Suppressor macrophage (primary cell): ENCODE measurements at places on chromosomes 11 and 22.
A peak's percentile ranks its signal among the peaks of the same experiment; 100 is the strongest.

DNA sequence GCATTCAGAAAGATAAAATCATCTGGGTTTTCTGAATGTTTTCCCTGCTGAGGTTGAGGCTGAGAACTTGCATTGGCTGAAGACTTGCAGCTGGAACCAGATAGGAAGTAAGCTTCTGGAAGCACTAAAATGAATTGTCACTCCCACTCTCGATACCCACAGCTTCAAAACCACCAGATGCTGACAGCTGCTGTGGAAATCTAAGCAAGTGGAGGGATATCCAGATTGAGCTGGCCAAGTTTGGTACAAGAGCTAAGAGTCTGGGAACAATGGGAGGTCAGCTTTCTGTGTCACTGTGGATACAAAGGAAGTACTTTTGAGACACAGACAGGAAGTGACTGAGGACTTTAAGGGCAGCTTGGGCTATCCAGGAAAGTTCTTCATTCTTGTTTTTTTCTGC lies 51.3 kb upstream of the CD44 start:
- DNase-seq, result peak; percentile 62

GRCh38 chr11:72624496-72625201 lies 49.6 kb downstream of the PDE2A start:
- peak; percentile 86 for DNase-seq

- DNase-seq, result no peak
Observed at GRCh38 chr11:117588166-117588810, 208.7 kb downstream of the DSCAML1 start.

GRCh38 chr22:50246242-50247175 lies 1.7 kb upstream of the TUBGCP6 start:
- no peak for DNase-seq

- no peak for DNase-seq
Observed at GRCh38 chr11:1352696-1353382, 36.9 kb upstream of the BRSK2 start.

GRCh38 chr11:47127213-47127612 lies 49.5 kb downstream of the ARFGAP2 start:
- DNase-seq, result no peak

- no peak for DNase-seq
Observed at GRCh38 chr11:116368784-116369183, 404.0 kb downstream of the BUD13 start.

- DNase-seq, result no peak
Observed at GRCh38 chr11:20080032-20080685, 80.1 kb downstream of the DBX1 start.

DNA sequence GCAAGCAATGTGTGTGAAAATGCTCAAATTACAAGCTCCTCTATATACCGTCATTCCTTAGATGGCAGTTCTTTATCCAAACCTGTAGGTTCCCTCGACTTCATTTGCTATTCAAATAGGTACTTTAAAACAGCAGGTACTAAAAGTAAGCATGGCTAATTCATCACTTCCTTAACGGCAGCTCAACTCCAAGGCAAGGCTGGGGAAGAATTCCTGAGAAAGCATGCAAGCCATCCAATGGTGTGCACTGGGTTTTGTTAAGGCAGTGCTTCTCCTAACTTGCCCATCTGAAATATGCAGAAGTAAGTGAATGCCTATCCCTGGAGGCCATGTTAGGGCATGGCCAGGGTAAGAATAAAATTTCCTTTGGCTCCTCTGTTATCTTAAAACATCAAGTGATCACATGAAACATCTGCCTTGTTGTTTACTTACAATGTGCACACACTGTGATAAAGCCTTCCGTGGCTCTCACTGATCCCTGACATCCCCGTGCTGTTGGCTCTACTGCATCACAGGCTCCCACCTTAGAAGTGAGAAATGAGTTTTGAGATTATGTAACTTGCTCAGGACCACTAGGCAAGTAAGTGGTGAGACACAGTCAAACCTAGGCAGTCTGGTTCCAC lies 52.1 kb downstream of the SMCO4 start:
- DNase-seq, result no peak

DNA sequence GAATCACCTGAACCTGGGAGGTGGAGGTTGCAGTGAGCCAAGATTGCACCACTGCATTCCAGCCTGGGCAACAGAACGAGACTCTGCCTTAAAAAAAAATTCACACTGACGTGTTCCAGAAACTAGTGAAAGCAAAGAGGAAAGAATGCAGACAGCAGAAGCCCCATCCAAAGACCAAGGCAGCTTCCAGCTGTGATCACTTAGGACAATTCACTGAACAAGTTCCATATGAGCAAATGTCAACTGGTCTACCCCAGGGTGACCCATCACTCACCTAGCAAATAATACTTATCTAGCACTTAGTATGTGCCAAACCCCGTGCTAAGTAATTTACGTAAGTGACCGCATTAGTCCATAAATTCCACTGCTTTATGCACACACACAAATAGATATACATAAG lies 138.9 kb downstream of the LARGE1 start:
- no peak for DNase-seq

DNA sequence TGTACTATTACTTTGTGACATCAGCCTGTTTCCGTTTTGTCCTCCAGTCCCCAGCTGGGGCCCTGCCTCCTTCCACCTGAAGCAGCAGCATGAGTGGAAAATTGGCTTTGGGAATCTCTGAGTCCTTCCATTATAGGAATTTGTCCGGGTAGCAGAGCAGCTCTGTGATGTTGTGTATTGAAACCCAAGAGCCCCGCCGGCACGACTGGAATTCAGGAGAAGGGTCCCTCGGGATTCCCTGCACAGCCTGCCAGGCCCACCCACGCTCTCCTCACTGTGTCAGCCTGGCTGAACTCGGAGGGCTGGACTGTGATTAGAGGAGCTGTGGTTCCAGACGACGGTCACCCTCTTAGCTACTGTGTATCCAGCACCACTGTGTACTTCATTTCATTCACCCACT lies 18.8 kb upstream of the TSPAN18 start:
- no peak for DNase-seq

DNA sequence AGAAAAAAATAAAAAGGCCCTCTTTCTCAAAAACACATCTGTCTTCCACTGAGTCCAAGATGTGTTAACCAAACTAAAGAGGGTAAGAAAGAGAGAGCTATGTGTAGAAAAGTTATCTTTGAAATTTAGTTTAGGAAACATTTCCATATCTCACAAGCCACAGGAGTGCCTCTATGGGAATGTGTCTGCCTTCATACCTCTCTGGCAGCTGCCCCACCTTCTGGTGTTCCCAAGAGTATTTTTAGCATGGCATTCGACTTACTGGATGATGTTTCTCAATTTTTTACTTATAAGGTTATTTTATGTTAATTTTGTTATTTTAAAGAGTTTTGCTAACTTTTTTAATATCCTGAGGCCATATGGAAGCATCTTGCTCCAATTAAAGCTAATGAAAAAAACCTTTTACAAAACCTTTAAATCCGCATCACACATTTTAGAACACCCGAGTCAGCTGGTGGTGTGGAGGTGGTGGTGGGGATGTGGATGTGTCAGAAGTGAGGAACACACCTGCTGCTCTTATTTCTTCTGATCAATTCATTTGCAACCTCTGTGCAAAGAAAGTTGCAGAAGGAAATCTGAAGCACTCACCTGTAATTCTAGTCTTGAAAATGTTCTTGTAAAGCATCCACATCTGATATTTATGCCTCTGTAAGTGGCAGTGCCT lies 112.2 kb downstream of the NCAM1 start:
- DNase-seq, result no peak

DNA sequence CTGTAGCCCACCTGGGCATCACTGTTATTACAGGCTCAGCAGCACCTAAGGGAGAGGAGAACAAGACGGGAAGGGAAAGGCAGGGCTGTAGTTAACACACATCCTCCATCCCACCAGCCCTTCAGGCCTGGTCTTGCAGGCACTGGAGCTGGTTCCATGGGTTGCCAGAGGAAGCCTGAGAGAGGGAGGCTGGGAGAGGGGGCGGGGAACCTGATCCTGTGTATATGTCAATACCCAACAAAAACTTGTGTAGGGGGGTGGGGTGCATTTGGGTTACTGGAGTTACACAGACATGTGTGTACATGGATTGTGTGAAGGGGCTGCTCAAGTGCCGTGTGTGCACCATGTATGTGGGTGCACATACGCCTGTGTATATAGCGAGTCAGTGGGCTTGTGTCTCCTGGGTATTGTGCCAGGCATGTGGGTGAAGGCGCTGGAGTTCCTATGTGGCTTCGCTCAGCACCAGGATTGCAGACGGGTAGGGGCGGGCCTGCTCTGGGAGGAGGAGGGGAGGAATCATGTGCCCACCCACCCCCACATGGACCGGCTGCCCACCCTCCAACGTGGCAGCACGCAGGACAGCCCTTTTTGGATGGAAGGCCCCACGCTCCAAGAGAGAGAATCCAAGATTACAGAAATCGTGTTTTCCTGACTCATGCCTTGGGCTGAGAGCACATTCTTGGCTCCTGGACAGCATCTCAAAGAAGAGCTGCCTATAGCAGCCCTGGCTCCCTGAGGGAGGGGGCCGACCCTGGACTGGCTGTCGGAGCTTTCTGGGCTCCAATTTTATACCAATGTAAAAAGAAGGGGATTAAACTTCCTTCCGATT lies 4.2 kb upstream of the SERPINH1 start:
- no peak for DNase-seq

GRCh38 chr11:57586711-57587245 lies 10.7 kb upstream of the SERPING1 start:
- DNase-seq, result peak; percentile 3

DNA sequence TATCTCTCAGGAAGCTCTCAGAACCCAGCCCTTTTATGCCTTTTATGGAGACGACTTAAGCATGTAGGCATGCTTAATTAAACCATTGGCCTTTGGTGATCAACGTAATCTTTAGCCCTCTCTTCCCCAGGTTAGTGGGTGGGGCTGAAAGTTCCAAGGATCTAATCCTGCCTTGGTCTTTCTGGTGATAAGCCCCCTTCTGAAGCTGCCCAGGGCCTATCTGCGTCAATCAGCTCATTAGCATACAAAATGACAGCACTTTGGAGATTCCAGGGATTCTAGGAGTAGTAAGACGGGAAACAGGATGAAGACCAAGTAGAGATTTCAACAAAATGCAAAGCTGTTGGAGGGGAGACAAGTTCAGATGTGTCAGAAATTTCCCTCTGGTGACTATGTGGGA lies 3.1 kb downstream of the FAM118A start:
- DNase-seq, result no peak

- no peak for DNase-seq
Observed at GRCh38 chr22:20834206-20834605, 24.4 kb downstream of the PI4KA start.

DNA sequence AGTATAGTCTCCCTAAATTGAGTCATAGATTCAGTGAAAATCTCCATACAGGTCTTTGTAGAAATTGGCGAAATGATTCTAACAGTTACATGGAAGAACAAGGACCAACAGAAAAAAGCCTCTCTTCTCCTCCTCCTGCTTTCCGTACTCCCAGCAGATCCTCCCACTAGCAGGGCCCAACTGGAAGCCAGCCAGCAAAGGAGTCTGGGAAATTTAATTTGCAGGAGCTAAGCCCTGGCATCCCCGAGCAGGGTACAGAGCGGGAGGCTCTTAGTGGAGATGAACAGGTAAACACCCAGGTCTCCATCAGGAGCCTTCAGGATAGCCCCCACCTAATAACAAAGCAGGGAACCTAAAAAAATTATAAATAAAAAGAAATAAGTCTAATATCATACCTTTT lies 1473.8 kb downstream of the TBC1D22A start:
- DNase-seq, result no peak

- no peak for DNase-seq
Observed at GRCh38 chr22:29816980-29817379, 21.1 kb downstream of the ASCC2 start.

DNA sequence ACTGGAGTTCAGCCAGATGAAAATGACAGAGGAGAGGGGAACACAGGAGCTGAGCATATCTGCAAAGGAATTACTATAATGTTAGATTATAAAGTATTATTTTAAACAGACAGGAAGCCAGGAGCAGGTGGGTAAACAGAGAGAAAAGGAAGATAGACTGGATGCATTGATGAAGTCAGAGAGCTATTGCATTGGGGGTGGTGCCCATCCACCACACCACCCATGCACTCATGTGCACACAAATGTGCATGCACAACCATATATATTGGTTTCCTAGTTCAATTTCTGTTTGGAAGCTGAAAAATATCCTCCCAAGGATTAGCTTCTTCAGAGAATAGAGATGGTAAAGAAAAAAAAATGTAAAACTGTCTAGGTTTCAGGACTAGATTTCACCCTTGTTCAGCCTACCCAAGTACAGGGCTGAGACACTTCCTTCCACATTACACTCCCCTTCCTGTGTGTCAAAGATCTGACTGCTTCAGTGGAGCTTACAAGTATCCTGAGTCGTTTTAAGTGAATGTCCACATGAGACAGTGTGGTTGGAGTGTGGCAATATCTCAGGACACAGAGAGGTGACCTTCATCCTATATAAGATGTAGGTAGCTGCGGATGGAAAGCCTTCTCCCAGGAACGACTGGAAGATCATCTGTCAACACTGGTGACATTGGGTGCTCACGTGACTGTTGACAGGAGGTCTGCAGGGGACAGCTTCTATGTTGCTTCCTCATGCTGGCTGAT lies 12.2 kb upstream of the SMPD1 start:
- peak; percentile 86 for DNase-seq

GRCh38 chr22:46367707-46368191 lies 32.2 kb downstream of the TRMU start:
- DNase-seq, result peak; percentile 89

GRCh38 chr11:114886644-114887265 lies 208.4 kb downstream of the NXPE2 start:
- DNase-seq, result no peak

- DNase-seq, result no peak
Observed at GRCh38 chr11:35974882-35975589, 31.2 kb downstream of the LDLRAD3 start.

GRCh38 chr11:45100339-45100738 lies 46.1 kb upstream of the PRDM11 start:
- peak; percentile 52 for DNase-seq

DNA sequence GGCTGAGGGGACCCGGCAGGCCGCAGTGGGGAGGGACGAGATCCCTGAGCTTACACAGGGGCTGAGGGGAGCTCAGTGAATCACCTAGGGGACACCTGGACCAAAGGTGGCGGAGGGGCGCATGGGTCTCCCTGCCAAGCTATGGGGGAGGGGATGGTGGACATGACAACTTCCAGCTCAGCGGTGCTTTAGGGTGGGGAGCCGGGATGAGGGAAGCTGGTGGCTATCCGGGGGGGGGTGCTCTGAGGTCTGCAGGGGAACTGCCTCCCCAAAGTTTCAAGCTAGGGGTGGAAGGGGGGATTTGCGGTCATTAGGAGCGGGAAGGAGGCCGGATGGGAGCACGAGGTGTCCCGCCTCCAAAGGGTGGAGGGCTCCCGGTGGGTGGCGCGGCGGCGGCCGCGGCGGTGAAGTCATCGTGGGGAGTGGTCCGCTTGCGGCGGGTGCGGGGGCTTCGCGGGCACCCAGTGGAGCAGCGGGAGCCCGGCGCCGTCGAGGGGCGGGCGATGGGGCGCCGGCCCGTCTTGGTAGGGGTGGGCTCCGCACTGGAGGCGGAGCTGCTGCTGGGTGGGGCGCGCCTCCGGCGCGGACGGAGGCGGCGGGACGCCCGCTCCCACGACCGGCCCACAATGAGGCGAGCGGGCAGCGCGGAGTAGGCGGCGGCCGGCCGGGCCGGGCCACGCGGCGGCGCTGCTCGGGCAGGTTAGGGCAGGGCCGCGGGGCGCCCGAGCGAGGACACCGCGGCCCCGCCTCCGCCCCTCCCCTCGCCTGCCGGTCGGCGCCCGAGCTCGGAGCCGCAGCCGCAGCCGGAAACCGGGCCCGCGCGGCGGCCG lies at the start of gene MICALL1:
TSS of gene MICALL1 (plus strand) at position 764 of the 830 bp plus-strand sequence. CDS start 126 bp downstream, outside the sequence.
- peak; percentile 66 for DNase-seq
